ENCODE measurements at places on chromosomes 6 and 20. TPM values are rescaled to one million over a fixed set of nuclear protein-coding genes. Genes with fewer than 3 reads are reported as not detected.

PCMTD2 gene
- 68.5 TPM for total RNA-seq

DUSP15 gene
- total RNA-seq, result not detected

- H3K4me1 ChIP-seq, result peaks cover 28% of the 10 kb centered on the region
- peaks cover 13% of the 10 kb centered on the region for H3K36me3 ChIP-seq
- no peak overlapping the region for H3K27ac ChIP-seq
Observed at GRCh38 chr20:46690219-46691106, 1.2 kb upstream of the TP53RK start.

DNA sequence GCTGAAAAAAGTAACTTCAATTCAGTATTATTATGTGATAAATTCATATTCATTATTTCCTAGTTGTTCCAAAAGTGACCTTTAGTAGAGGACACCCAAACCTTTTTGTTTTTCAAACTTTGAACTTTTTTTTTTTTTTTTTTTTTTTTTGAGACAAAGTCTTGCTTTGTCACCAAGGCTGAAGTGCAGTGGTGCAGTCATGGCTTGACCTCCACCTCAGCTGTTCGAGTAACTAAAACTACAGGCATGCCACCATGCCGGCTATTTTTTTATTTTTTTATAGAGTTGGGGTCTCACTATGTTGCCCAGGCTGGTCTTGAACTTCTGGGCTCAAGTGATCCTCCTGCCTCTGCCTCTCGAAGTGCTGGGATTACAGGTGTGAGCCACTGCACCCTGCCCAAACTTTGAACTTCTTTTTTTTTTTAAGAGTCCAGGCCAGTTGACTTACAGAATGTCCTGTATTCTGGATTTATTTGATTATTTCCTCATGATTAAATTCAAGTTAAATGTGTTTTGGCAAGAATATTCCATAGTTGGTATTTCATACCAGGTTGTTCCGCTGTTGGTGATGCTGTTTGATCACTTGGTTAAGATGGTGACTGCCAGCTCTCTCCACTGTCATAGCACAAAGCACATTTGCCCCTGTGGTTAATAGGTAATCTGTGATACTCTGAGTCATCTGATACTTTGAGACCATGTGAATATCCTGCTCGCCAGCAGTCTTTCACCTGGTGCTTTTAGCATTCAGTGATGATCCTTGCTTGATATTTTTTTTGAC lies 48.0 kb downstream of the VAPB start:
- H3K27me3 ChIP-seq, result no peaks in the 10 kb centered on the region

- H3K4me1 ChIP-seq, result peaks cover 53% of the 10 kb centered on the region
- no peak for DNase-seq
Observed at GRCh38 chr6:33620158-33620855, 815 bp upstream of the ITPR3 start.

GRCh38 chr6:116996842-116997241 lies 119.8 kb downstream of the RFX6 start:
- no peak overlapping the region for H3K4me3 ChIP-seq
- H3K4me1 ChIP-seq, result no peaks in the 10 kb centered on the region
- H3K27ac ChIP-seq, result no peak overlapping the region
- H3K27me3 ChIP-seq, result no peaks in the 10 kb centered on the region

DNA sequence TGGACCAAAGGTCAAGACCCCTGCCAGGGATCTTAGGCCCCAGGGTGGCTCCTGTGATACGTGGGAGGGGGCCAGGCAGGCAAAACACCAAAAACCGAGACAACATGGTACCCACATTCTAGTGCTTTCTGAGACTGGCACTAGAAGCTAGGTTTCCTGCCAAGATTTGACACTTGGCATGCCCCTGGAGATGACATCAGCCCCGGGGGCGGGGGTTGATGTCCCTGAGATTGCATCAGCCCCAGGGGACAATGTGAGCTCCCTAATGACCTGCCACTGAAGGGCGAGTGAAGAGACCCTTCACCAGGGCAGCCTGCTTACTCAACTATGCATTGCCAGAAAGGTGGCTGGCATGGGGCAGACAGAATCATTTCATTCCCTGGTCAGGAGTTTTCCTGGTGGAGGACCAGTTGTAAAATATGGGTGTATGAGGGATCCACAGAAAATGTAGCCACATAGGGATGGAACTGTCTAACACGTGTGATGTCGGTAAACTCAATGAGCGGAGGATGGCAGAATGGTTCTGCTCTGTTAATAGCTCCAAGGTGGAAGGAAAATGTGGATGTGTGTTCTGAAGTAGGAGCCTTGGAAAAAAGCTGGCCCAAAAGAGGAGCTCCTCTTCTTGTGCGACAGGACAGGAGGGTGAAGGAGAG lies 219.7 kb downstream of the UNC5CL start:
- DNase-seq, result no peak
- H3K36me3 ChIP-seq, result no peaks in the 10 kb centered on the region
- no peaks in the 10 kb centered on the region for H3K4me1 ChIP-seq
- H3K4me3 ChIP-seq, result no peak overlapping the region
- peaks cover 3% of the 10 kb centered on the region for H3K27me3 ChIP-seq

DNA sequence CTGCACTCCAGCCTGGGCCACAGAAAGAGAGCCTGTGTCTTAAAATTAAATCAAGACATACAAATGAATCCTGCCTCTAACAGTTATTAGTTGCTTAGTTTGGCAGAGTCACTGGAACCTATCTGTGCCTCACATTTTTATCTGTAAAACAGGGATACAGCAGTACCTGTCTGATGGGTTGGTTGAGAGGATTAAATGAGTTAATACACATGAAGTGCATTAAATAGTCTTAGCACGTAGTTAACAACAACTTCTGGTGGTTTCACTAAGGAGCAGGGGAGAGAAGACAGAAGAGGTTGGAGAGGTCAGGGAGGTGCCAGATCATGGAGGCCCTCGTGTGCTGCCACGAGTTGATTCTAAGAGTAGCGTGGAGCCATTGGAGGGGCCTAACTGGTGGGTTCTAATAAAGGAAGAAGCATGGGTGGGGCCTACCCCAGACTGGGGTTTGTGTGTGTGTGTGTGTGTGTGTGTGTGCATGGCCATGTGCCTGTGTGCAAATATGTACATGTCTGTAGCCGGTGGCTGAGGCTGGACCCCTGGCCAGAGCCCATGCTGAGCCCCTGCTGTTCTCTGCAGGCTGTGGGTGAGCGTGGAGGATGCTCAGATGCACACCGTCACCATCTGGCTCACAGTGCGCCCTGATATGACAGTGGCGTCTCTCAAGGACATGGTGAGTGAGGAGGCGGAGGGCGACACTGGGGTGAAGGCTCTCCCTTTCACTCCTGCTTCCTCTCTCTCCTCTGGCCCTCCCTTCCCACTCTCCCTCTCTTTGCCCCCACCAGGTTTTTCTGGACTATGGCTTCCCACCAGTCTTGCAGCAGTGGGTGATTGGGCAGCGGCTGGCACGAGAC lies 9.1 kb downstream of the RBCK1 start:
- no peaks in the 10 kb centered on the region for H3K27me3 ChIP-seq
- peaks cover 3% of the 10 kb centered on the region for H3K4me1 ChIP-seq
- H3K27ac ChIP-seq, result no peak overlapping the region
- H3K36me3 ChIP-seq, result peaks cover 62% of the 10 kb centered on the region

DNA sequence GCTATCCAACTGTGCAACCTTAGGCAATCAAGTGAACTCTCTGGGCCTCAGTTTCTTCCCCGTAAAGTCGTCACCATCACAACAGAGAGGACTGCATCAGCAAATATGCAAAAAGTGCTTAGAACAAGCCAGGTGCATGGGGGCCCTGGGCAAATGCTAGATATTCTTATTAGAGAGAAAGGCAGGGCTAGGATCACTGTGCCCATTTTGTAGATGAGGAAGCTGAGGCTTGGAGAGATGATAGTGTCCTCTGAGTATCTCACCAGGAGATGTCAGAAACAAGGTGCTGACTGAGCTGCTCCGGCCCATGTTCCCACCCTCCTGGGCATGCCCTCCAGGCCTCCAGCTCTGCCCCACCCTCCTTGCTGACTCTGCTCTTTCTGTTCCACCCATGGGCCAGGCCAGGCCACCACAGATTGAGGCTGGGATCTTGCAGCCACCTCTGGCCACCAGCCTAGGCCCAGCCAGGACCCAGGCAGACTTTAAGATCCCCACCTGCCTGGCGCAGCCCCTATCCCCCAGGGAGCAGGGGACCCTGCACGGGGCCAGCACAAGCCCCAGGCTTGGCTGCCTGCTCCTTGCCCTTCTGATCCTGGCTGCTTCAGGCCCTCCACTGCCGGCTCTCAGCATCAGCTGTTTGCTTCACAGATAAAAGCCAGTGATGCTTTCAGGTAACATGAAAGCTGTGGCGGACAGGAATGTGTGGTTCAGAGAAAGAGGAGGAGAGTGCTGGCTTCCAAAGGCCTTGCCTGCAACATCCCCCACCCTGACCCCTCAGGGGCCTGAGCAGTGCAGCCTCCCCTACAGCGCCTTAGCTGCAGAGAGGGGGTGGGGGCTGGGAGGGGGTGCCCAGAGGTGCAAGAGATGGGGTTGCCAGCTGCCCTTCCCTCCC lies 47.6 kb downstream of the GRM4 start:
- H3K4me1 ChIP-seq, result no peaks in the 10 kb centered on the region
- H3K27me3 ChIP-seq, result peaks cover 17% of the 10 kb centered on the region
- no peaks in the 10 kb centered on the region for H3K36me3 ChIP-seq
- H3K4me3 ChIP-seq, result no peak overlapping the region
- no peak for DNase-seq

- no peak overlapping the region for H3K27ac ChIP-seq
- H3K27me3 ChIP-seq, result no peaks in the 10 kb centered on the region
- H3K4me3 ChIP-seq, result no peak overlapping the region
- no peak for DNase-seq
- H3K4me1 ChIP-seq, result no peaks in the 10 kb centered on the region
- no peaks in the 10 kb centered on the region for H3K36me3 ChIP-seq
Observed at GRCh38 chr20:1199964-1200363, 3.3 kb upstream of the C20orf202 start.

- no peaks in the 10 kb centered on the region for H3K36me3 ChIP-seq
- H3K27me3 ChIP-seq, result peaks cover 84% of the 10 kb centered on the region
- H3K4me3 ChIP-seq, result peak overlapping the region; percentile 42
- peak; percentile 26 for DNase-seq
- H3K4me1 ChIP-seq, result peaks cover 70% of the 10 kb centered on the region
Observed at GRCh38 chr20:21510414-21511384, 3.2 kb downstream of the NKX2-2 start.

- H3K27ac ChIP-seq, result no peak overlapping the region
- H3K36me3 ChIP-seq, result no peaks in the 10 kb centered on the region
- no peak overlapping the region for H3K4me3 ChIP-seq
- no peaks in the 10 kb centered on the region for H3K4me1 ChIP-seq
Observed at GRCh38 chr20:52577696-52578095, 386.1 kb upstream of the ZFP64 start.

DNA sequence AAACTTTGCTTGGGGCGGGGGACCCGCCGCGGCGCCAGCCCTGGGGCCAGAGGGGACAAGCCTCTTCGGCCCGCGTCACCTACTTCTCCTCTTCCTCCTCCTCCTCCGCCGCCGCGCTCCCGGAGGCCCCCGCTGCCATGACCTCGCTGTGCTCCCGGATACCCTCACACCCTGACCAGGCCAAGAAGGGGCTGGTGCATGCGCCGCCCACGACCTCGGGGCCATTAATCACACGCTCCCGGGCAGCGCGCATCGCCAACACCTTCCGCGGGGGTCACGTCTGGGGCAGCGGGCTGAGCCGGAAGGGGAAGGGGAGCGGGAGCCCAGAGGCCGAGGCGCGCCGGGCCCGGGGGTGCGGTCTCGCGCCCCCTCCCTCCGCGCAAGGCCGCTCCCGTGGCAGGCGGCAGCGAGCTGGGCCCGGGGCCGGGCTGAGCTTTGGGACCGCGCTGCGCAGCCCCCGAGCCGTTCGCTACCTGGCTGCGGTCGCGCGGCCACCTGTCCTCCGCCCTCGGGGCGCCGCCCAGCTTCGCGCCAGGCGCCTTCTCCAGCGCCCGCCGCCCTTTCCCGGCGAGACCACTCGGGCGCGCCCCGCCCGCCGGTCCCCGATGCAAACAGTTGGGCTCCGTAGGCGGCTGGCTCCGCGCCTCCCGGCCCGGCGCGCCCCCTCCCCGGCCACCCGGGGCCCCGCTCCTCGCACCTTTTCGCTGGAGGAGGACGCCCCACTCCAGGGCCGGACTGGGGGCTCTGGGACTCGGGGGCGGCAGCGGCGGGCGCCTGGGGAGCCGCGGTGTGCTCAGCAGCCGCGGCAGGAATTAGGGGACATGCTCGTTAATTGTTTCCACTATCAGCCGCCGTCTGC lies 575 bp upstream of the CNR1 start:
- no peak for DNase-seq
- H3K27ac ChIP-seq, result no peak overlapping the region
- no peaks in the 10 kb centered on the region for H3K36me3 ChIP-seq

RNF217 gene
- 3.7 TPM for total RNA-seq

TRIM40 gene
- not detected for total RNA-seq

TCF15 gene
- not detected for total RNA-seq

DNA sequence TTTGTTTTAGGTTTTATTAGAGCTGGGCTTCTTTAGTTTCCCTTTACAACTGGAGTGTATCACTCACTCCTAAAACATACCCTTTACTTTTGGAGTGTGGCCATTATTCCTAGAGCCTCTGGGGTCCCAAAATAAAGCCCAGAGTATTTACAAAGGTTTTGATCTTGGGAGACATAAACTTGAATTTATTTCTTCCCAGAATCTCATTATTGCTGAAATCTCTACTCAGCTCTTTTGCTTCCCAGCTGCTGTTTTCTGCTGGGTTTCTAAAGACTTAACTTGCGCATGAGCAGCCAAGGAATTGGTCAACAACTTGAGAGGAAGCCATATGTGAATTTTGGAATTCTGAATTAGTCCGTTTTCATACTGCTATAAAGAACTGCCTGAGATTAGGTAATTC lies 94.5 kb upstream of the NRSN1 start:
- no peak for DNase-seq
- no peak overlapping the region for H3K4me3 ChIP-seq
- no peaks in the 10 kb centered on the region for H3K4me1 ChIP-seq
- no peaks in the 10 kb centered on the region for H3K27me3 ChIP-seq

DNA sequence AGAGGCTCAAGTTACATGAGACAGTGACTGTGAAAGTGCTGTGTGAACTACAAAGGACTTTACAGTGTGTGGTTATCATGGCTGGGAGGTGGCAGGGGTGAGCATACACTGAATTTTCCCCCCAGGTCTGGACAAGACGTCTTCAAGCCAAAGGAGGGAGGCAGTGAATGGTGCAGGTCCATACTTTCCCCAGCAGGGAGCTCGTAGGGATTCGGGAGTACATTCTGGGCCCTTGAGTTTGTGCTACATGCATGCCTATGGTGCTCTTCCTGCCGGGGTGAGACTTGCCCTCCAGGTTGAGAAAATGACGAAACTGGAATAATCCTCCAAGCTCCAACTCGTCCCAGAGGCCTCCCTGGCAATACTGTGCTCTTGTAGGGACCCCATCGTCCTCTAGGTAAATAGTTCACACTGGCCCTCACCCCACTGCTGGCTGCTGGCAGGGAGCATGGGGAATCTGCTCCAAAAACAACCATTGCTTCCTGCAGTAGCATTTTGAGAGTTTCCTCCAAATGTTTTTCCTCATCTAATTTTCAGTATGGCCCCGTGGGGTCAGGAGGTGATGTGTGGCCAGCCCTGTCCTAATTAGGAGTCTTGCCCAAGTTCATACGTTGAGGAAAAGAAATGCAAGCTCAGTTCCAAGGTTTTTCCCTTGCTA lies 57.6 kb downstream of the ZNF831 start:
- H3K27ac ChIP-seq, result no peak overlapping the region
- H3K27me3 ChIP-seq, result no peaks in the 10 kb centered on the region
- H3K36me3 ChIP-seq, result peaks cover 40% of the 10 kb centered on the region
- DNase-seq, result no peak
- peaks cover 16% of the 10 kb centered on the region for H3K4me1 ChIP-seq

- no peaks in the 10 kb centered on the region for H3K4me1 ChIP-seq
- no peak overlapping the region for H3K27ac ChIP-seq
- no peaks in the 10 kb centered on the region for H3K36me3 ChIP-seq
Observed at GRCh38 chr6:54086439-54086838, 24.8 kb upstream of the MLIP start.
